ENCODE measurements at places on chromosomes 2 and 18. TPM values are rescaled to one million over a fixed set of nuclear protein-coding genes. Genes with fewer than 3 reads are reported as not detected.

GRCh38 chr2:96775160-96775559 lies 14.5 kb downstream of the CNNM4 start:
- no peaks in the 10 kb centered on the region for H3K36me3 ChIP-seq
- no peak overlapping the region for H3K4me3 ChIP-seq
- no peaks in the 10 kb centered on the region for H3K27me3 ChIP-seq

- H3K36me3 ChIP-seq: no peaks in the 10 kb centered on the region
- H3K4me1 ChIP-seq: peaks cover 18% of the 10 kb centered on the region
- no peak for DNase-seq
- H3K4me3 ChIP-seq: no peak overlapping the region
- no peak overlapping the region for H3K27ac ChIP-seq
Measured at GRCh38 chr2:240431661-240432424, 3.6 kb upstream of the GPC1 start.

- no peak for DNase-seq
- peaks cover under 1% of the 10 kb centered on the region for H3K4me1 ChIP-seq
- H3K27ac ChIP-seq: no peak overlapping the region
- peaks cover 2% of the 10 kb centered on the region for H3K36me3 ChIP-seq
Measured at GRCh38 chr2:203527719-203528118, 7.4 kb downstream of the RAPH1 start.

DNA sequence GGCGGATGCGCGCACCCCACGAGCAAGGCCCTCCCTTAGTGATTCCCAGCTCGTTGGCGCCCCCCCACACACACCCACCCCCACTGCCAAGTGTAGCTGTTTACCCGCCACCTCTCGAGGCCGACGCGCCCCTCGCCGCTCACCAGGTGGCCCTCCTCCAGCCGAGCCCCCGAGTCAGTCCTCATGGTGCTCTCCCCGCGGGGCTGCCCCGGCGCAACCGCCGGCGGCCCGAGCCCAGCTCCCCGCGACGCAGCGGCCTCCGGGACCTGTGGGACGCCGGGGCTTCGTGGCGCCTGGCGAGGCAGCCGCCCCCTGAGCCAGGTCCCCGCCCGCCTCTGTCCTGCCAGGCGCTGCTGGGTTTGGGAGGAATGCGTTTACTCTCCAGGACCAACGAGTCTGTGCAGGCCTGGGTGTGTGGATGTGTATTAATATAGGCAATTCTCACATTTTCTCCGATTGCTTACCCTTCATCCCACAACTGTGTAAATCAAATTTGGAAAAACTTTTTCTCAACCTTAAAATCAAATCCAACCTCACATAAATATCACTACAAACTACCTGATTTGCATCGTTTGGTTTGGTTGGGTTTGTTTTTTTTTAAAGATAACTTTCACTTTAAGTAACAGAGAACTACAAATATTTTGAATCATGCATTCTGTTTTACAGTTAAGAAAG lies at the start of gene TMEM237:
Gene TMEM237 (minus strand): TSS at position 288 of the 675 bp plus-strand sequence. CDS start 103 bp downstream, at position 185.
- DNase-seq: peak; percentile 61
- H3K27ac ChIP-seq: peak within 1 kb of the TSS; percentile 89
- peak within 1 kb of the TSS; percentile 90 for H3K4me3 ChIP-seq
- H3K27me3 ChIP-seq: no peaks in the 10 kb centered on the region
- H3K36me3 ChIP-seq: no peaks in the 10 kb centered on the region

DNA sequence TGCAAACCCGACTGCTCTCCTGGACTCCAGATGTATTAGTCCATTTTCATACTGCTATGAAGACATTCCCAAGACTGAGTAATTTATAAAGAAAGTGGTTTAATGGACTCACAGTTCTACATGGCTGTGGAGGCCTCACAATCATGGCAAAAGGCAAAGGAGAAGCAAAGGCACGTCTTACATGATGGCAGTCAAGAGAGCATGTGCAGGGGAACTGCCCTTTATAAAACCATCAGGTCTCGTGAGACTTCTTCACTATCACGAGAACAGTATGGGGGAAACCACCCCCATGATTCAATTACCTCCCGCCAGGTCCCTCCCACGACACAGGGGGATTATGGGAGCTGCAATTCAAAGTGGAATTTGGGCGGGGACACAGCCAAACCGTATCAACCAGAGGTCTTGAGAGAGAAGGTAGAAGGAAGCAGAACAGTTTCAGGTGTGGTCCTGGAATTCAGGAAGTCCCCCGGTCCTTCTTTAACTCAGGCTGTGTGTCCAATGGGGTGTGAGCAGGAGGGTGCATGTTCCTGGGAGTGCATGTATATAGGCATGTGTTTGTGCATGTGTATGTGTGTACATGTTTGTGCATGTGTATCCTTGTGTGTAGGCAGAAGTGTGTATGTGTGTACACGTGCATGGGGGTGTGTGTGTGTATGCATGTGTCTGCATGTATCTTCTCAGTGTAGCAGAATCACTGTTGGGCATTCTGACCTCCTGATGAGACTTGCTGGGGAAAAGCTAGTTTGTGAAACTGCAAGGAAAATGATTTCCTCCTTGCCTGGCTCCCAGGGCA lies 46.2 kb downstream of the GREB1 start:
- H3K4me1 ChIP-seq: peaks cover 16% of the 10 kb centered on the region
- no peak overlapping the region for H3K4me3 ChIP-seq
- DNase-seq: no peak
- H3K36me3 ChIP-seq: no peaks in the 10 kb centered on the region

GRCh38 chr2:71689968-71690834 lies 236.8 kb downstream of the DYSF start:
- H3K27me3 ChIP-seq: peaks cover 21% of the 10 kb centered on the region
- no peaks in the 10 kb centered on the region for H3K36me3 ChIP-seq
- H3K4me3 ChIP-seq: no peak overlapping the region
- no peaks in the 10 kb centered on the region for H3K4me1 ChIP-seq
- no peak overlapping the region for H3K27ac ChIP-seq

- no peak overlapping the region for H3K27ac ChIP-seq
- H3K27me3 ChIP-seq: no peaks in the 10 kb centered on the region
- no peak for DNase-seq
- no peak overlapping the region for H3K4me3 ChIP-seq
- H3K36me3 ChIP-seq: peaks cover 8% of the 10 kb centered on the region
Measured at GRCh38 chr2:10559634-10560224, 111.6 kb upstream of the ODC1 start.

GRCh38 chr2:95374921-95375471 lies 27.5 kb upstream of the FAHD2A start:
- H3K27me3 ChIP-seq: peaks cover 14% of the 10 kb centered on the region
- H3K36me3 ChIP-seq: no peaks in the 10 kb centered on the region
- no peak overlapping the region for H3K27ac ChIP-seq
- H3K4me1 ChIP-seq: peaks cover 4% of the 10 kb centered on the region

GRCh38 chr2:25215948-25216679 lies 47.7 kb upstream of the POMC start:
- DNase-seq: peak; percentile 92
- no peaks in the 10 kb centered on the region for H3K36me3 ChIP-seq
- no peaks in the 10 kb centered on the region for H3K27me3 ChIP-seq

The KCNS3 gene
- total RNA-seq: not detected

The RAB12 gene
- 12.5 TPM for total RNA-seq

The DSC3 gene
- 0.56 TPM for total RNA-seq

The DOK6 gene
- total RNA-seq: not detected

The AQP12B gene
- total RNA-seq: not detected

The RND3 gene
- total RNA-seq: not detected

The NPHP1 gene
- total RNA-seq: 1.6 TPM

Data from activated naive CD8-positive, alpha-beta T cell treated with anti-CD3 and anti-CD28 coated beads for 36 hours (primary cell).